Stimulated activated CD4-positive, alpha-beta T cell treated with anti-CD3 and anti-CD28 coated beads, Interleukin-1b, Interleukin-23, amount 100 ng/mL, for 48 hours (primary cell): ENCODE measurements at places on chromosomes 3 and 15.

DNA sequence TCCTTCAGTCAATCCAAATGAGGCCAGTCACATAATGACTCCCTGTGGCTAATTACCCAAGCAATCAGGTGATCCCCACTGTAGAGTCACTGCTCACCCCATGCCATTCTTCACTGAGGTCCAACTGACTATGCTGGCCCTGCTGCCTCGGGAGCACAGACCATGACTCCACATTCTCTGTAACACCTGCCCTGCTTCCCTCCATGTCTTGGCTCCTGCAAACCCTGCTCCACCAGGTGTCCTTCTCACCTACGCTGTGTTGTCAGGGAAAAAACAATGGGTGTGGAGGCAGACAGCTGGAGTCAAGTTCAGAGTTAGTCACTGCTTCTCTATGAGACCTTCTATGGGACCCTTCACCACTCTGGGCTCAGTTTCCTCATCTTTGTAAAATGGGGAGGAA lies 6.1 kb upstream of the SFMBT1 start:
- DNase-seq, result no peak

DNA sequence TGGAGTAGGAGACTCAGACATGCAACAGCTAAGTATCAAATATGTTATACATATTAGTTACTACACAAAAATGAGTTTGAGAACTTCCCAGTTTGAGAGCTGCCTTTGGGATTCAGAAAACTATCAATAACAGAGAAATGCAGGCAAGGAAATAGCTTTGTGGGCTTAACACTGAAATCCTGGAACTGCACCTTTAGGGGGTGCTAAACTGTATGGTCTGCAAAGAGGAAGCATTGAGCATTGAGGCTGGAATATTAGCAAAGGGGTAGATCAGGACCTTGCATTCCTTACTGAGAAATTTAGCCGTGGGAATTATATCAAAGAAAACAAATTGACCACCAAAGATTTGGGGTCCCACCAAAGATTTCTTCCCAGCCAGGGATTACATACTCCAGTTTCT lies 580.0 kb downstream of the ZNF385D start:
- DNase-seq, result no peak

DNA sequence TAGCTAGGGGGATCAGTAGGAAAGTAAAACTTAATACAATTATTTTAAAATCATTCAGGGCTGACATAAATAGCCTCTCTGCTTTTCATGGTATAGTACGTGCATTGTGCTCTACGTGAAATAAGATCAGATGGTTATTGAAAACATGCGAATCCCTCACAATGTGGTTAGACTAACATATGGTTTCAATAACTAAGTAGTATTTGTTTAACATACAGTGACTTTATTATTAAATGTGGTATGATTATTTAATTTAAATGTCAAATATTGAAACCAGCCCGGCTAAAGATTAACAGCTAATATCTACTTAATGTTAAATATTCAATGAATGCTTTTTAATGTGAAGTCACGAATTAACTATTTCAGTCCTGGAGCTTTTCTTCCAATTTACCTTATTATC lies 473.9 kb upstream of the THBS1 start:
- no peak for DNase-seq

DNA sequence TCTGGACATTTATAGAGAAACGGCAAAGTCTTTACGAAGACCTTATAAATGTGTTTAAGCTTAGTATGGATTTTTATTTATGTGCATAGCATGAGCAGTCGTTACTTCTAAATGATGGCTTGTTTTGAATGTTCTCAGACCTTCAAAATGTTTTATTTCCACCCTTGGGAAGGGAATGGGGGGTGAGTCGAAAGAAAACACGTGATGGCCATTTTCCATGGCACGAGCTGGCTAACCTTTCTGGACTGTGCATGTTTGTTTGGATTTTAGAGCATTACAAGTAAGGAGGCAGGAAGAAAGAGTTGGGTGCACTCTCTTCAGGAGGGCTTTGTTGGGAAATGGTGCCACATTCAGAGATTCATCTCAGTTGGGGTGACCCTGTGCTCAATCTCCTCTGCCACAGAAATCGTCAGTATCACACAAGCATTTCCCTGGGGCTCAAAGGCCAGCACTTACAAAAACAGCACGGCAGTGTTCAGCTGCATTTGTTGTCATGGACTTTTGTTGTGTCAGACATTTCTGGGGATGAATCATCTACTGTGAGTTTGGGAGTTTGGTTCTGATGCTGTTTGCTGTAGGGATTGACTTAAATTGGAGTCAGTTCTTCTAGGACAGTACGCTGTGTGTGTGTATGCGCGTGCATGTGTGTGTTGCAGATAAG lies 52.3 kb upstream of the ADAMTS9 start:
- no peak for DNase-seq

GRCh38 chr3:124700880-124701684 lies 29.2 kb upstream of the UMPS start:
- DNase-seq, result no peak

GRCh38 chr3:48881006-48881405 lies 17.7 kb downstream of the SLC25A20 start:
- DNase-seq, result no peak

GRCh38 chr3:123705488-123706285 lies 120.8 kb upstream of the HACD2 start:
- no peak for DNase-seq

DNA sequence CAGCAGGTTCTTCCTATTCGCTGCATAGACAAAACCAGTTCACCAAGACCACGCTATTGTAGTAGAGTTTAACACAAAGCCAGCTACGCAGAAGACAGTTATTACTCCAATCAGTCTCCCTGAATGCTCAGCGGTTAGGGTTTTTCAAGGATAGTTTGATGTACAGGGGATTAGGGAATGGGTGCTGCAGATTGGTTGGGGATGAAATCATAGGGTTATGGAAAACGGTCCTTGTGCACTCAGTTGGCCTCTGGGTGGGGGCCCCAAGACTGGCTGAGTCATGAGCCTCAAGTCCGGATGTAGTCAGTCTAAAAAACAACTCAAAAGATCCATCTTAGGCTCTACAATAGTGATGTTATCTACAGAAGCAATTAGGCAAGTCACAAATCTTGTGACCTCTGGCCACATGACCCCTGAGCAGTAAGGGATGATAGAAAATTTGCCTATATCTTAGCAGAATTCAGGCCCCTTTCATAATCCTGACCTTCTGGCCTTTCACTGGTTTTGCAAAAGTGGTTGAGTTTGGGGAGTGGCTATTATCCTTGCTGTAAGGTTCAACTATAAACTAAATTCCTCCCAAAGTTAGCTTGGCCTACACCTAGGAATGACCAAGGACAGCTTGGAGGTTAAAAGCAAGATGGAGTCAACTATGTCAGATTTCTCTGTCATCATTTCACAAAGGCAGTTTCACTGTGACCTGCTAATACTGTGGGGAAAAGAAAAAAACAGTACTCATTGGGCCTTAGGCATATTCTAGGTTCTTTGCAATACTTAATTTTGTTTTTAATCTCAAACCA lies 57.7 kb downstream of the LIPC start:
- DNase-seq, result no peak

DNA sequence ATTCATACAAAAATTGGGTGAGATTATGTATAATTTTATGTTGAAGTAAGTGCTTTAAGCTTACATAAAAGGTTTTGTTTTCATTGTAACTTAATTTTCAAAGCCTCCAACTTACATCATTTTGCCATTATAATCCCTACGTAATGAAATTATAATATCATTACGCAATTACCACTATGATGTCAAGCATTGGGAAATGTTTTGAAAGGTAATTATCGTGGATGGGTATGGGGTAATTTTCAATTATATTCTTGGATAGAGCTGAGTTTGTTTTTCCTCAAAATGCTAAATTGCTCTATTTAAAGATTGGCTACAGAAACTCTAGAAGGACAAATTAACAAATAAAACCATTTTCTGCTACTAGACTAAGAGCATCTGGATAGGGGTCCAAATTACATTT lies 80.2 kb upstream of the FAM3D start:
- no peak for DNase-seq

GRCh38 chr3:132073771-132074170 lies 39.0 kb upstream of the CPNE4 start:
- no peak for DNase-seq

DNA sequence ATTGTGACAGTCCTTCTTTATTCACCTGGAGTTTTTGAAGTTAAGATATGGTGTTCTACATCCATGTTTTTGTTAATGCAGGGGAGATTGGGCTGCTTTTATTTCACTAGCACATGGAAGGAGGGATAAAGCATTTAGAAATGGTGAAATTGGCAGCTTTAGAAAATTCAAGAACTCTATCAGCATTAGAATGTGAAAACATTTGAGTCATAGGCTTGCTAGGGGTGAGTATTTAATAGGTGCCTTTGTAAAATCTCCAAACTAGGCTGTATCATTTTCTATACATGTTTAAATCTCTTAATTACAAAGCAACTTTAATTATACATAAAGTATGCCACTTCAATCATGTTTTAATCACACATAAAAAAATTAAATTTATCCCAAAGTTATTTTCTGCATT lies 12.9 kb downstream of the NLGN1 start:
- DNase-seq, result no peak

DNA sequence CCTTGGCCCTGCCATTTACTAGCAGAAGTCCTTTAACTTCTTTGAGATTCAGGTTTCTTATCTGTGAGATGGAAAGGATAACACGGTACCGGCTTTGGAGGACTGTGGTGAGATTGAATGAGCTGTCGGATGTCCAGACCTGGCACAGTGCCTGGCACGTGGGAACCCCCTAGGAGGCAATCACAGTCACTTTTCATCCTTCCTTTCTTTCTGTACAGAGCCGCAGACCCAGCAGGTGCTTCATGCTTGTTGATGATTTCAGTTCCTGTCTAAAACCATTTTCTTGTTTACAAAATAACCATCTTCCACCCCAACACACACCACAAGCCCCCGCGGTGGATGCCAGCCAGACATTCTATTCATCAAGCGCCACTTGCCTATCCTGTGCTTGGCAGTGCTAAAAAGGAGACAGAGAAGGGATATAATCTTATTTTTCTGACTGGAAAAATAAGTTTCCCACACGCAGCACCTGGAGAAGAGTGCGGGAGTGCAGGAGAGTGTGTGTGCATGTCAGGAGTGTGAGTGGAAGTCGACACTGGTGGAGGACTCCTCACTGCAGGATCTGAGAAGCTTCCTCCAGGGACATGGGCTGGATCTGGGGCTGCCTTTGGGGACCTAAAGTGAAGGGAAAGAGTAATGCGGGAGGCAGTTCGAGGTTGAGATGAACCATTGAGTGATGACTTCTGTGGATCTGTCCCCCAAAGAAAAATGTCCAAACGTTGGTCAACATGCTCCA lies 85.7 kb downstream of the ST6GAL1 start:
- no peak for DNase-seq

- peak; percentile 38 for DNase-seq
Observed at GRCh38 chr3:27632431-27633223, 89.5 kb downstream of the EOMES start.

GRCh38 chr3:133271539-133271938 lies 128.3 kb upstream of the BFSP2 start:
- no peak for DNase-seq

DNA sequence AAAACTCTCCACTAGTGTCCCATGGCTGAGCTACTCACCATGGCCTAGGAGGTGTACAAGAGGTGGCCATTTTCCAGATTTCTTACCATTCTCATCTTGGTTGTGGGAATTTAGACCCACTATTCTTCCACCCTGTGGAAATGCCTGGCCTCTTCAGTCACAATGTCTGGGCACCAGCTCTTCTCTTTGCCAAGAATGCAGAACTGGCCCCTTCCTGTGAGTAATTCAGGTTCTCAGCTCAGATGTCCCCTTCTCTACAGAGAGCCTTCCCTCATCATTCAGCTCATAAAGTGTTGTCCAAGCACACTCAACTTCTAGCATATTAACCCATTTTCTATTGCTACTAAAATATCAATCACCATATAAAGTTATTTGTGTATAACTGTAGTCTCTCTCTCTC lies 575.5 kb upstream of the KCNMB2 start:
- DNase-seq, result no peak

DNA sequence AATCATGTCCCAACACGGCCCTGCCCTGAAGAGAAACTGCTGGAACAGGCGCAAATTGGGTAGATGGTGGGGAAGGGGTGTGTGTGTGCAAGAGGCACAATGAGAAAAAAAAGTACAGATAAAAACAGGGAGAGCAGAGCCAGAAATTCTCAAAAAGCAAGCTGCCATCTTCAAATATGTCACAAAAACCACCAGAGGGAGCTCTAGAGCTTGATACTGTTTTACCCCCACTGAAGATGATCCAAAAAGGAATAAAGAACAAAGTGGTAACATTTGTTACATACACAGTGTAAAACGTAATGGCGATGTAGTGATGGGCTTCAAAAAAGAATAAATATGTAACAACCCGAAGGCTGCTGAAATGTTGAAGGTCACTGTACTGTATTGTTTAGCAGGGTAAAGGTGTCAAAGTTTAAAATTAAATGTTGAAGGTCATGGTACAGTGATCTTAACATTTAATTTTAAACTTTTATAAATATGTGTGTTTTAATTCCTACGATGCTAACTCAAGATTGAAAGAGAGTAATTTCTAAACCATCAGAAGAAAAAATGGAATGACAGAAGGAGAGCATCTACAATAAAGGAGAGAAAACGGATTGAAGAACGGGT lies 6.0 kb downstream of the SNRPA1 start:
- DNase-seq, result no peak

GRCh38 chr3:171384101-171384891 lies 75.9 kb downstream of the TNIK start:
- DNase-seq, result no peak

- no peak for DNase-seq
Observed at GRCh38 chr15:49827311-49827710, 206.5 kb downstream of the DTWD1 start.

GRCh38 chr3:136577791-136578190 lies 174.4 kb downstream of the STAG1 start:
- DNase-seq, result no peak

GRCh38 chr3:180888992-180889560 lies 23.4 kb upstream of the FXR1 start:
- DNase-seq, result no peak

DNA sequence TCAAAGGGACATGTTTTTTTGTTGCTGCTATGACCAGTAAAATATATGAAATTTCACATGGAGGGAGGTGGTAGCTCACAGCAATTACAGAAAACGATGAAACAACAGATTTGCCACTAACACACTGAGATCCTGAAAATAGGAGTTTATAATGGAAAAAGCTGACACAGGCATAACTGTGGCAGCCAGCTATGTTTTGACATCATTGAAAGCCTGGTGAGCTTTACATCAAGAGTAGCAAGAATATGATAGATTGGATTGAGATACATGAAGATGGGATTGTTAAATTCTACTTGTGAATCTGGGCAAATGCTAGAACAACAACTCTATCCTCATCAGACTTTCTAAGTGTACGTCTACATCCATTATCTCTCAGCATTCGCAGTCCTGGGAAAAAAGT lies 760.7 kb downstream of the GRM7 start:
- DNase-seq, result no peak

GRCh38 chr3:81419228-81419627 lies 342.2 kb downstream of the GBE1 start:
- DNase-seq, result no peak

- no peak for DNase-seq
Observed at GRCh38 chr3:152556731-152557254, 278.1 kb upstream of the P2RY1 start.
